AG04450 (cell line): ENCODE measurements at places on chromosomes 11 and 22. TPM values are rescaled to one million over a fixed set of nuclear protein-coding genes. Genes with fewer than 3 reads are reported as not detected.
A peak's percentile ranks its signal among the peaks of the same experiment; 100 is the strongest.

EFCAB6 gene
- polyA plus RNA-seq: 0.92 and 1.4 TPM in 2 replicates

OMP gene
- polyA plus RNA-seq: not detected in 2 replicates

PSMD13 gene
- polyA plus RNA-seq: 138 and 148 TPM in 2 replicates

BTG4 gene
- polyA plus RNA-seq: not detected in 2 replicates

SCGB1D2 gene
- polyA plus RNA-seq: not detected in 2 replicates

MUC5B gene
- polyA plus RNA-seq: not detected in 2 replicates

FGF3 gene
- polyA plus RNA-seq: not detected in 2 replicates

ATG2A gene
- 3.7 and 5.1 TPM in 2 replicates for polyA plus RNA-seq

OR4C46 gene
- polyA plus RNA-seq: not detected in 2 replicates

DNA sequence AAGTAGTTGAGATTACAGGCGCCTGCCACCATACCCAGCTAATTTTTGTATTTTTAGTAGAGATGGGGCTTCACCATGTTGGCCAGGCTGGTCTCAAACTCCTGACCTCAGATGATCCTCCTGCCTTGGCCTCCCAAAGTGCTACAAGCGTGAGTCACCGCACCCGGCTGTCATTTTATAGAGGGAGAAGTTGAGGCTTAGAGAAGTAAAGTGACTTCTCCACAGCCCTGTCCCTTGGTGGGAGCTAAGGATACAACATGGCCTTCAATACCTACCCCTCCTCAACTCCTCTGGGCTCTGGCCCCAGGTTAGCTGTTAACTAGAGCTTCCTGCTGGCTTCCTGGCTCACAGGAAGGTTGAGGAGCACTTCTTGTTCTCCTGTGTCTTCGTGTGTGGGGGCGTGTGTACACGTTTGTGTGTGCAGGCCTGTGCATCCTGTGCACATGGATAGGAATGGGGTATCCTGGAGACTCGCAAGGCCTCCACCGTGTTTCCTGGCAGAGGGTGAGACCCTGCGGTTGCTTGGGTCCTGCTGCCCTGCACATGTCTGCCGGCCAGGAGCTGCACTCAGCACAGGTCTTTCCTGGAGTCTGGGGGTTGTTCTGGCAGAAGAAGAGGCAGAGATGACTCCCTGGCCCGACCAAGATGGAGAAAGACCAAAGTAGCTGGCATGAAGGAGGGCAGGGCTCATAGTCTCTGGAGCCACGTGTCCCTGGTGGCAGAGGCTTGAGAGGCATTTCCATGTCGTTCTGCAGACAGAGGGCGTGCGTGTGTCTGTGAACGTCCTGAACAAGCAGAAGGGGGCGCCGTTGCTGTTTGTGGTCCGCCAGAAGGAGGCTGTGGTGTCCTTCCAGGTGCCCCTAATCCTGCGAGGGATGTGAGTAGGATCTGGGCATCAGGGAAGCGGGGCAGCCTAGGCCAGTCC, 2.4 kb downstream of the SIDT2 start:
- DNase-seq: no peak

DNA sequence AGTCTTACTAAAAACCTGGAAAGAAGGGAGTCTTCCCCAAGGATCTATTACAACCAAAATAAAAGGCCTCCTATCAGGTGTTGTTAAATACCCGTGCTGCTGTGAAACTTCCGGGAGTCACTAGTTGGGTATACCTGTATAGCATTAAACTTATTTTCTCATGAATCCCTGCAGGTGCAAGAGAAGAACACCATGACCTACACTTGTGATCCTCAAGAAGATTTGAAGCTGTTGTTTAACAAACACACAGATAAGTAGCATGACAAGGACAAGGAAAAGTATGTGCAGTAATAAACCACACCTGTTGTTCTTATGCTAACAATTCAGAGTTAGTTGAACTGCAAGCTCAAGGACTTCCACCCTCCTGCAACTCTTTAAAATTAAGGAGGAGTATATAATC, 12.0 kb downstream of the OR4C45 start:
- DNase-seq: no peak

- DNase-seq: no peak
Observed at GRCh38 chr11:65657426-65657825, 5.3 kb downstream of the RELA start.

DNA sequence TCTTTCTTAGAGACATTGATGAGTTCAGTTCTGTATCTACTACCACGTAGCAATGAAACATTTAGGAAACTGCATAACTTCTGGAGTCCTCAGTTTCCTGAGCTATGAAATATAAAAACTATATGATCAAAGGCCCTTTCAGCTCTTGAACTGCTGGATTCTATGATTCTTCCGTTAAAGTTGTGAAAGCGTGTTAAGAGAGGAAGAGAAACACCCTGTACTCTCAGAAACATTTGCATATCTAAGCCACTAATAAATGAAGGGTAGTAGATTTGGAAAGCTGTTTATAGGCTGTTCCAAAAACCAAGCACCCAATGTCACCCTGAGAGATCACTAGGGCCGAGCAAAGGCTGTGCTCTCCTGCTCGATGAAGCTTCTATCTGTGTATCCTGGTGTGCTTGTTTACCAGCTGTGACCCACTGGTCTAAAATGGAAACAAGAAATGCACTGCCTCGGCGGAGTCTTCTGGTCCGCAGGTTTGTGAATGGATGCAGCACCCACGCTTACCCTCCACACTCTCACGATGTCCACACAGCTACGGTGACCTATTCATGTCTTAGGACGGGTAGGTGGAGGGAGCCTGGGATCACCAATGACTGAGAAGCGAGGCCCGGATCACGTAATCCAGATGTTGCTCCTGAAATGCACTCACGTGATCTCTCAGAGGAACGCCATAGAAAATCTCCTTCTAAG, 325.8 kb downstream of the OPCML start:
- no peak for DNase-seq

DNA sequence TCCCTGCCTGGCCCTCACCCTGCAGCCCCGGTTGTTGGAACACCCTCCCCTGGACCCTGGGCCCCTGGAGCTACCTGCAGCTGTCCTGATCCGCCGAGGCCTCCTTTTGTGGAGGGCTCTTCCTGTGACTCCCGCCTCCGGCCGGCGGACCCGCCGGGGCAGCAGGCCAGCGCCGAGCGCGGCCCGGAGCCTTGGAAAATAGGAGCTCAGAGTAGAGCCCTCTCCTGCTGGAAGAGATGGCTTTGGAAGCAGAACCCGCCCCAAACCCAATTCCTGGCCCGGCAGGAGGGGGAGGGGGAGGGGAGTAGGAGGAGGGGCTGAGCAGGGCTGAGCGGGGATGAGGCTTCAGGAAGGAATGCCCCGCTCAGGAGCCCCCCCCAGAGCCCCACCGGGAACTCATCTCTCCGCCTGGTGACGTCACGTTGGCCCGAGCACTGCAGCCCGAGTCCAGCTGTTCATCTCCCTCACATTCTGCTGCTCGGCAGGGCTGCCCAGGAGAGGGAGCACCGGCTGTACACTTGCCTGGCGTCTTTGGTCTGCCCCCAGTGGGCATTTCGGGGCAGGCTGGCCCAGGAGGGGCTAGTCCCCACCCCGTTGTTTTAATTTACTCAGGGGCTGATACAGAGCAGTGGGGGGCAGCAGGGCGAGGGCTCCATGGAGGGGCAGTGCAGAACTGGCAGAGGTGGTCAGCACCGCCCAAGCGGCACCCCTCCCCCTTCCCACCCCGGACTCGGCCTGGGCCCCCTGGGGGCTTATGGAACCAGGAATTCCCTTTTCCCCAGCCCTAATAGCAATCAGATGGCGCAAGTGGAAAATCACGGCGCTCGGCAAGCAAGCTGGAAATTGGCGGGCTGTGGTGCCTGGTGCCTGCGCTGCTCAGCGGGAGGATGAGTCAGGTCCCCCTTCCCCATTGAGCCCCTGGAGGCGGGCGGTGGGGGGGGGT, at the start of gene MRGPRF:
TSS of gene MRGPRF (minus strand) at position 238 of the 943 bp plus-strand sequence. CDS start 3,345 bp downstream, outside the sequence.
- DNase-seq: peak; percentile 84

GRCh38 chr11:27008811-27009535, 15.1 kb downstream of the FIBIN start:
- no peak for DNase-seq

DNA sequence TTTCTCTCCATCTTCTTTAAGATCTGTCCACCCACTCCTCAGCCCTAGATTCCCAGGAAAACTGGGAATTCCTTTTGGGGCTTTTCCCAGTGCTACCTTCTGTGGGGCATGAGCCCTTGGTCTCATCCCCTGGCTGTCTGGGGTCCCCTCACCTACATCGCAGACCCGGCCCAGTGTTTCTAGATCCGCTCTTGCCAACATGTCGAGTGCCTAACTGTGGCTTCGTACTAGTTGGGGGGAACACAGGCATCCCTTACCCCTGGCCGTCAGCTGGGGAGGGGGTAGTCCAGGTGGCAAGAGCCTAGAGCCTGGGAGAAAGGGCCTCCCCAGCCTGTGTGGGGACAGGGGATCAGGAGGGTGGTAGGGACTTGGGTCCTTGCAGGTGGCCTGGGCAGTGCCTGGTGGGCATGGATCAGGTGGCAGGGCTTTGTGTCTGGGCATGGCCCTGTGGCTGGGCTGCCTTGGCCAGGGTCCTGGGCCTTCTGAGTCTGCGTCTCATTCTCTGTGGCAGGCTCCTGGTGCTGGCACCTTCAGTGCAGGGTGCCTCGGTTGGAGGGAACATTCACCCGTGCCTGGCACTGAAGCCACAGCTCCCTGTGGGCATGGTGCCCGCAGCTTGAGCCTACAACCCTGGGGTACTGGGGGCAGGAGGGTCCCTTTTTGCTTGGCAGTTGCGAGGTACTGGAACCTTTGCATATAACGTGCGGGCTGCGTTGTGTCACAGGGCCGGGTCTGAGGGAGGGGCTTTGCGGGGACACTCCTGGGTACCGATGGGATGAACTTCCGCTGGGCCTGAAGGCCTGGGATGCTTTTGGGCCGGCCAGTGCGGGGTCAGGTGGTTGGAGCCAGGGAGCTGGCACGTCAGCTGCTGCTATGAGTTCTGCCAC, 4.1 kb downstream of the KCNQ1 start:
- DNase-seq: no peak

- DNase-seq: peak; percentile 56
Observed at GRCh38 chr11:62445314-62445740, 26.5 kb downstream of the SCGB1A1 start.

GRCh38 chr11:14075118-14076078, 112.9 kb downstream of the SPON1 start:
- no peak for DNase-seq

GRCh38 chr11:70456921-70457532, 58.7 kb downstream of the CTTN start:
- no peak for DNase-seq

DNA sequence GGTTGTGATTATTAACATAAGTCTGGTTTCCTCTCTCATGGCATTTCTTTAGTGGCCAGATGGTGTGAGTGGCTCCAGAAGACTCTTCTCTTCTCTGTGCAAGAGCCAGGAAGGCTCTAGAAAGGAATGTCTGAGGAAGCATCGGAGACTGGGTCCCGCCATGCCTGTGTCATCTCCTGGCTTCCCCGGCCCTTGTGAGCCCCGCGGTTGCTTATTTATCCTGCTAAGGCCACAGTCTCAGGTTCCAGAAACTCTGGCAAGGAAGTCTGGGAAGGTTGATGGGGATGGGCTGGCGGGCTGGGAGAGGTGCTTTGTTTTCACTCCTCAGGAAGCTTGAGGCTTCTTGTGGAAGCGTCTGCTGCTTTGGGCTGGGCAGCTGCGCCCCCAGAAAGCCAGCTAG, 18.9 kb downstream of the BCR start:
- DNase-seq: no peak

DNA sequence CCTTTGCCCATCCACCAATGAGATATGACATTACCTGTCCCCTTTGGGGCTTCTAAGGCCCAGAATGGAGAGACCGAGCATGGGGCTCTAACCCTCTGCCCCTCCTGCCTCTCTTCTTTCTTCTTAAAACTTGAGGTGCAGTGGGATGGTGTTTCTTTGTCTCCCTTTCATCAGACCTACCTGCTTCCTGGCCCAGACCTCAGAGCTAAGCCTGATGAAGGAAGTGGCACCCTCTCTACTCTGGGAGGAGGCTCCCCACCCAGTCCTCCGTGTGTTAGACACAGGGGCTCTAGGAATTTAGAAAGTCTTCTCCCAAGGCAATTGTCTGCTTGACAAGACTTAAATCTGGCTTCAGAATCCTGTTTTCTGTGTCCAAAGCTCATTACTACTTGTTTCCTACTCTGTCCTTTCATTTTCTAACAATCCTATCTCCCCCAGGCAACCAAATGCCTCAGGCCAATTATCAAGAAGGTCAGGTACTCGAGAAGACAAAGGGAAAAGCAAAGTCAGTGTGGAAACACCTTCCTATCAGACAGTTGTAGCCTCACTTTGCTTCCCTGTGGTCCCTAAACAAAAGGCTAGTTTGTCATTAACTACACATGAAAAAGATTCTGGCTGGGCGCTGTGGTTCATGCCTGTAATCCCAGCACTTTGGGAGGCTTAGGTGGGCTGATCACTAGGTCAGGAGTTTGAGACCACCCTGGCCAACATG, 20.3 kb upstream of the PARVA start:
- DNase-seq: no peak

DNA sequence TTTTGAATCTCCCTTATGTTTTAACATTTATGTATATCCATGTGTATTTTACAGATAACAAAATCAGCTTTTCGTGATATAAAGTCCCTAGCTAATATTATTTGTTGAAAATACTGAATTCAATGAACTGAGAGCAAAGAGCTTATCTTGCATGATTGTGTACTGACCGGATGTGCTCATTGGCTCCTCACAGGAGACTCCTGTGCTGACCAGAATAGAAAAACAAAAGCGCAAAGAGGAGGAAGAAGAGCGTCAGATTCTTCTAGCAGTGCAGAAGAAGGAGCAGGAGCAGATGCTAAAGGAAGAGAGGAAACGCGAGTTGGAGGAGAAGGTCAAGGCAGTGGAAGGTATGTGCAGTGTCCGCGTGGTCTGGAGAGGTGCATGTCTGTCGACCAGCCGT, 39.4 kb upstream of the SLC25A18 start:
- no peak for DNase-seq

- DNase-seq: peak; percentile 27
Observed at GRCh38 chr11:58963551-58964104, 24.3 kb downstream of the GLYATL1 start.

- no peak for DNase-seq
Observed at GRCh38 chr11:116180806-116181600, 591.8 kb downstream of the BUD13 start.

- DNase-seq: no peak
Observed at GRCh38 chr11:79269611-79270307, 171.1 kb downstream of the TENM4 start.

DNA sequence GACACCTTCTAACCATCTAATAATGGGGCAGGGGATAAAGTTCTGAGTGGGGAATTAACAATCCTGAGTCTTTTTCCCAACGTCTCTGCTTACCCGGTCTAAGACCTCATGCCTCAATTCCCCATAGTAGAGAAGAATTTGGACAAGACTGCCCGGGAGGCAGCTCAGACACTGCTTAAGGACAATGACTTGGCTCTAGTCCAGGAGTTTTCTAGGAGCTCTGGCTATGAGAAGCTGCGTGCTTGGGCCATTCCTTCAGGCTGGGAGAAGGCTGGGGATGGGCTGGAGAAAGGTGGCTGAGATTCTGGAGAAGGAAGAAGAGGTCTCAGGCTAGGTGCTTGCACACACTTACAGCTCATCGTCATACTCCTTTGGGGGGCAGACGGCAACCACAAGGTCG, 19.8 kb upstream of the ABCC8 start:
- DNase-seq: no peak

GRCh38 chr22:21694795-21695429, 29.1 kb downstream of the PPIL2 start:
- DNase-seq: no peak

DNA sequence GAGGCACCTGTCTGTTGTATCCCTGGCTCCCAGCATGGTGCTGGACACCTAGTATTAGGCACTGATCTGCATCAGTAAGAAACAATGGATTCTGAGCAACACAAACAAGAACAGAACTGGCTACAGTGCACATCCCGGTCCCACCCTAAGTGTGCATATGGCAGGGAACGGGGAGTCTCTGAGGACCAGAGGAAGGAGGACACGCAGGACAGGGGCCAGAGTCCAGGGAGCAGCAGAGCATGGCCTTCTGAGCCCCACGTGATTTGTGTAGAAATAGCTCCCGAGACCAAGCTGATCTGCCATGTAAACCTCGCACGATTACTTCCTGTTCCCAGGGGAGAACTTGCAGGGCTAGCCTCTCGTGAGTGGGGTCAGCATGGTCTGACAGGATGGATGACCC, 12.7 kb upstream of the SNX32 start:
- no peak for DNase-seq
